Left colon (tissue), 2 donors: ENCODE measurements at places on chromosomes 2 and 18. TPM values are rescaled to one million over a fixed set of nuclear protein-coding genes. Genes with fewer than 3 reads are reported as not detected.

The WNT10A gene
- total RNA-seq: 0.31 TPM

DNA sequence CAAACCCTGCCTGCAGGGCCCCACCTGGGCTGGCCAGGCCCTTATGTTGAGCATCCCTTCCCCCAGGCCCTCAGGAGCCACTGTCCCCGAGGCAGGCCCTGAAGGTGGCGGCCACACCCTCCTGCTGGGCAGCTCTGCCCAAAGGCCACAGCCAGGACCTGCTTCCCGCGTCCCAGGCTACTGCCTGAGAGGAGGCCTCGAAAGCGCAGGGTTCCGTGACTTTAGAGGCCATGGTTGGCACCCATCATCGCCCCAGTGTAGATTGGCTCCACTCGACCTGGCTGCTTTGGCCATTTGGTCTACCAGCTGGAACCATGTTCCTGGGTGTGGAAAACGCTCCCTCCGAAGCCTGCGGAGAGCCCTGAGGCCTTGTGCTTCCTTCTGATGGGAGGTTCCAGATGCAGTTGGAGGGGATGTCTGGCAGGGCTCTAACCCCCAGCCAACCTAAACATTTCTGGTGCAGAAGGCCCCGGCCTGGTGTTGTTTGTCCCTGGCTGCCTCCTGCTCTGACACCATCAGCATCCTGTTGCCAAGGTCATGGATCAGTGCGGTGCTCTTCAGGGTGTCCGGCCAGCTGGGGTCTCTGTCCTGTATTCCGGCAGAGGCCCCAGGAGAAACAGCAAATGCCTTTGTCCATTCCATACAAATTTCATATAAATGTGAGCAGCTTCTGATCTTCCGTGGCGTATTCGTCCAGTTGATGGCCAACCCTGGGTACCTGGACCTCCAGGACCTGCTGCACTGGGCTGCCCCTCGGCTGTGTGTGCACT, 14.7 kb downstream of the CAPN10 start:
- peak; percentile 21 for DNase-seq

GRCh38 chr2:52083214-52083613, 1051.3 kb upstream of the NRXN1 start:
- DNase-seq: no peak

DNA sequence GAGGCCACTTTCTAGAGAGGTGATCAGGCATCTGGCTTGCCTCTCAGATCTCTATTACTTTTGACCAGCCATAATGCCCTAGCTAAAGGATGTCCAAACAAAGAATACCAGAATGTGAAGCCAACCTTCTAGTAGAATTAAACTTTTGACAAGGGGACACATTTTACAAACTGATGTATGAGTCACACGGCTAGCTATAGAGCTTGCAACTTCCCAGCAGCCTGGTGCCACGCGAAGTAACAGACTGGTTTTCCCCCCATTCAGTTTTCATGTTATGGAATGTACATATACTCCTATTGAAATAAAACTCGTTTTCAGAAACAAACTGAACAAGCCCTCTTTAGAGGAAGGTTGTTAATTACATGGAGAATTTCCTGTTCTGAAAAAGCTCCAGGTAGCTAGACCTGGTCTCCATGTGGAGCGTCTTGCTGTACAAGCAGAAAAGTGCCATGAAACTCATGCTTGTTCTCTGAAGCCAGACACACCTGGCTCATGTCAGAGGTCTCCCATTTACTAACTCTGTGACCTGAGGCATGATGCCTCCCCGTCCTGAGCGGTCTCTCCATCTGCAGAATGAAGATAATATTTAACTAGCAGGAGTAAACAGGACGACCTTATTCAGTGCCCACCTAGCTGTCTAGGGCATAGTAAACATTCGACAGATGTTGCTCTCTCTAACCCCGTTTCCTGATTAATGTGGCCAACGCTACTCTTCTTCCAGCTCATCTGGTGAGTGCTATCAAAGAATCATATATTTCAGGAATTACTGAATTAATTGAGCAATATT, 81.5 kb upstream of the MAP3K20 start:
- no peak for DNase-seq

GRCh38 chr2:43585708-43586107, 10.1 kb downstream of the THADA start:
- no peak for DNase-seq

- no peak for DNase-seq
Observed at GRCh38 chr2:226256709-226257376, 542.8 kb downstream of the IRS1 start.

The AGXT gene
- 3.0 TPM for total RNA-seq

DNA sequence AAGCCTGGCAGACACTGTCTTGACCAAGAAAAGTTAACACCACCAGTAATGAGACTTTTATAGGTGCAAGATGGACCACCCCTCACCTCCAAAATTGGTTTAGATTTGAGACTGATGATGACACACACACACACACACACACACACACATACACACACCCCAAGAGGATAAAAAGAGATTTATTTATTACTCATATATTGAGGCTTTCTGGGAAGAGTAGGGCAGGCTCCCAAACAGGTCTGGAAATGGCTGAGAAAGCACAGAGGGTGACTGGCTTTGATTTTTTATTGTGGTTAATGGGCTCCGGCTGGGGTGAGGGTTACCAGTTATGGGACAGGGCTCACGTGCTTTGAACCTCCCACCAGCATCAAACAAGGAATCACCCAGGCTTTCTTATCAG, 54.2 kb upstream of the ADAM23 start:
- DNase-seq: no peak

GRCh38 chr2:132419941-132420340, 3.3 kb downstream of the GPR39 start:
- no peak for DNase-seq

DNA sequence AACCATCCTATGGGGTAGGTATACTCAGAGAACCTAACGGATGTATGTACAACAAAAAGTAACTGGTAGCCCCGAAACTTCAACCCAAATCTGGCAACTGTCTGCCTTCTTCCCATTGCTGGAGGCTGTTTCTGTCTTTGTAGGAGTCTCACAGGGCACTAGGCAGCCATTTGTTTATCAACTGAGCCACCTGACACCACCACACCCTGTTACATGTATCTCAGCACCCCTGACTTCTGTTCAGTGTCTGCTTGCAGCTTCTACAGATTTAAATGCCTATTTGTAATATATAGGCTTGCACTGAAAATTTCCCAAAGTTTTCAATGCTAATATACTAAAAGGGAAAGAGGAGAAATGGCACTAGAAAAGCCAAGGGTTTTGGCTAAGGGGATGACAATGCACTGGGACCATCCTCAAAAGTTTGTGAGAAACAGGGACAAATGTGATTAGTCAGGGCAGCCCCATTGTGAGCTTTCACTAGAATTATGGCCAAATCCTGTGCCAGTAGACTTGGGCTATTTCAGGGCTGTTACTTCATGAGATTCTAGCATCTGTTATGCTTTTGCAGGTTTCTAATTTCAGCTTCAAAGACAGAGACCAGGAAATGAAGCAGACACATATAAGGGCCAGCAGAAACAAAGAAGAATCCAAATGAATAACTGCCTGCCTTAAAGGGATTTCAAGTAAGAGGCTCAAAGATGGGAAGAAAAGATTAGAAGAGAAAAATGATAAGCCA, 103.3 kb downstream of the MYO5B start:
- DNase-seq: no peak

DNA sequence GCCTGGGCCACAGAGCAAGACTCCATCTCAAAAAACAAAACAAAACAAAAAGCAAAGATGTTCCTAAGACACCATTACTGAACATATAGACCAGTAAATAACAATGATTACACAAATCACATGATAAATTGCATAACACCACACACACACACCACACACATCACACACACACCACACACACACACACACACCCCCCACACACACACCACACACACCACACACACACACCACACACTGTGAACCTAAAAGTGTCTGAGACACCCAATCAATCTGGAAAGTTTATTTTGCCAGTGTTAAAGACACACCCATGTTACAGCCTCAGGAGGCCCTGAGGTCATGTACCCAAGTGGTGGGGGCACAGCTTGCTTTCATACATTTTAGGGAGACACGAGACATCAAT, 62.6 kb upstream of the ASAP2 start:
- no peak for DNase-seq

- no peak for DNase-seq
Observed at GRCh38 chr18:37453752-37454151, 111.8 kb downstream of the CELF4 start.

DNA sequence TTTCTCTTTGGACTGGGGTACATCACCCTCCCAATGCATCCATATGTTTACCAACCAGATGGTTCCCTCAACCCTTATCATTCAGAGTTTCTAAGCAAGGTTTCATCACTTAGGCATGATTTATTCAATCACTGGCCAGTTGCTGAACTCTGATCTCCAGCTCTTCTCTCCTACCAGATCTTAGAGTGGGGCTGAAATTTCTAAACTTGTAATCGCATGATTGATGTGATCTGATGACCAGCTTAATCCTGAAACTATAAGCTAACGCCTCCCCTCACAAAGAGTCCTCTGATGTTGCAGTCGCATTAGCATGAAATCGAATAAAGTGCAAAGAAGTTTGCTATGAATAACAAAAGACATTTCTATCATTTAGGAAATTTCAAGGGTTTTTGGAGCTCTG, 1082.0 kb downstream of the DPP10 start:
- no peak for DNase-seq

- no peak for DNase-seq
Observed at GRCh38 chr18:148841-149240, 9.5 kb upstream of the USP14 start.
